EL (cell line): ENCODE measurements at places on chromosomes 13 and 19.

DNA sequence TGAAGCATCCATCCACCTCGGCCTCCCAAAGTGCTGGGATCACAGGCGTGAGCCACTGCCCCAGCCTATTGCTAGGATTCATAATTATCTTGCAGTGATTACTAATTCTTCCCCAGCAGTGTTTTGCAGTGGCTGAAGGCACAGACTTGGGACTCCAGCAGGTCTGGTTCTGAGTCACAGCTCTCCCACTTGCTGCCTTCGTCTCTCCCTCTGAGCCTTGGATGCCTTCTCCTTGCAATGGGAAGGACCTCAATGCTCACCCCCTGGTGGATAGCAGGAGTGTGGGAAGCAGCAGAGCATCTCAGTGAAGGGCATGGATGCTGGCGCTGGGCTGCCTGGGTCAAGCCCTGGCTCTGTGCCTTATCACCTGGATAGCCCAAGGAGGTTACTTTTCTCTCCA, 37.6 kb upstream of the SHKBP1 start:
- peak; percentile 33 for DNase-seq

DNA sequence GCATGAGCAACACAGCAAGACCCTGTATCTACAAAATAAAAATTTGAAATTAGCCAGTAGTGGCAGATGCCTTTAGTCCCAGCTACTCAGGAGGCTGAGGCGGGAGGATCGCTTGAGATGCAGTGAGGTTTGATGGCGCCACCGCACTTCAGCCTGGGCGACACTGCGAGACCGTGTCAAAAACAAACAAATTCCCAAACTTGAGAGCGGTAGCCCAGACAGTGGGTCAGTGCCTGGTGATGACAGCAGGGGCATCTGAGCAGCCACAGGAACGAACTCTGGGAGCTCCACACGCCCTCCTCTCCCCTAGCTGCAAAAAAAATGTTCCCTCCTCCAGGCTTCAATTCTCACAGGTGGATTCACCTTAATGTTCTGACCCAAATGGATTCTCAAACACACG, 14.1 kb downstream of the ZNF490 start:
- DNase-seq, result no peak

- peak; percentile 13 for DNase-seq
Observed at GRCh38 chr13:96090240-96091101, 564 bp downstream of the HS6ST3 start.

DNA sequence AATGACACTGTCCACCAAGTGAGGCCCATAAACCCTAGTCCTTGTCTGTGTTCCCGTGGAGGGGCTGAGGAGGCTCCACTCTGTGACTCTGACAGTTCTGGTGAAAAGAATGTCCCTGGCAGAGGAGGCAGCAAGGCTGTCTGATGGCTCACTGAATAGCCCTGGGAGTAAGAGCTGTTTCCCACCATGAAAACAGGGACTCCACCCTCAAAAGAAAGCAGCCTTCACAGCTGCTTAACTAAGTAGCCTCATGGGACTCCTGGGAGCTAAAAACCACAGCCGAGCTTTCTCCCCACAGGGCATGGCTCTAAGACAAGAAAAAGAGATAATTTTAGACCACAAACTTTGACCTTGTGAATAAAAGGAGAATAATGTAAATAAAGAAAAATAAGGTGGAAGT, 135.1 kb upstream of the FRY start:
- peak; percentile 76 for DNase-seq
